ENCODE measurements at places on chromosomes 11 and 22.

GRCh38 chr11:126482586-126483108 is 127.2 kb downstream of the ST3GAL4 start:
- H3K27ac ChIP-seq, result no peak overlapping the region
- H3K4me1 ChIP-seq, result peaks cover 13% of the 10 kb centered on the region
- no peak for DNase-seq
- no peaks in the 10 kb centered on the region for H3K36me3 ChIP-seq
- peaks cover 3% of the 10 kb centered on the region for H3K27me3 ChIP-seq

DNA sequence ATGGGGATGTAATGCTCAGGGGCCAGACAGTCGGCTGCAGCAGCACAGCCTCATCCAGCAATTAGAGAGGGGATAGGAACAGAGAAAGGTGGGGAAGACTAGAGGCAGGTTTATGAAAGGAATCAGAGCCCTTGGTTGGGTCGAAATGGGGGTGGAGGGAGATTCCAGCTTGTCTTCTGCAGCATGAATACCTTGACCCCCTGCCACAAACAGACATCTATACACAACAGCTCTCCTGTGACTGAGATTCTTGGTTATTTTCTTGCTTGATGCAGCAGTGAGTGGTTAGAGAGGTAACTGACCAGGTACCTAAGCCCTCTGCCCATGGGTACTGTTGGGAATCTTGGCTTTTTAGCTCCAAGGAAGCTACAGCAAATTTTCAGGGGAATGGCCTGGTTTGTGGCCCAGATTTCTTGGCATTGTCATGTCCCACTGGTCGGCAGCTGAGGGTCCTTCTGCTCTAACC is at the start of gene TRIM49D1:
Gene TRIM49D1, minus strand, starts transcription at position 51 of the 466 bp plus-strand sequence. CDS start 4,535 bp downstream, outside the sequence.
- H3K36me3 ChIP-seq, result no peaks in the 10 kb centered on the region
- no peak for DNase-seq
- H3K4me1 ChIP-seq, result no peaks in the 10 kb centered on the region
- H3K4me3 ChIP-seq, result no peak within 1 kb of the TSS
- H3K27ac ChIP-seq, result no peak within 1 kb of the TSS

- H3K27ac ChIP-seq, result peak overlapping the region; percentile 92
- no peak for DNase-seq
- peaks cover 11% of the 10 kb centered on the region for H3K36me3 ChIP-seq
- peaks cover 34% of the 10 kb centered on the region for H3K4me1 ChIP-seq
- H3K27me3 ChIP-seq, result no peaks in the 10 kb centered on the region
- peak overlapping the region; percentile 95 for H3K4me3 ChIP-seq
These were observed 1.9 kb downstream of the TMEM134 start for GRCh38 chr11:67466962-67467771.

- H3K36me3 ChIP-seq, result peaks cover 2% of the 10 kb centered on the region
- H3K4me3 ChIP-seq, result peak overlapping the region; percentile 87
- peak overlapping the region; percentile 96 for H3K27ac ChIP-seq
- no peak for DNase-seq
These were observed 2.4 kb downstream of the PHF21A start for GRCh38 chr11:46118702-46119351.

GRCh38 chr22:38728871-38729796 is 23.4 kb downstream of the GTPBP1 start:
- H3K4me1 ChIP-seq, result peaks cover 6% of the 10 kb centered on the region
- H3K4me3 ChIP-seq, result no peak overlapping the region
- H3K27me3 ChIP-seq, result no peaks in the 10 kb centered on the region
- no peak for DNase-seq
- H3K27ac ChIP-seq, result peak overlapping the region; percentile 27
- H3K36me3 ChIP-seq, result peaks cover 49% of the 10 kb centered on the region

DNA sequence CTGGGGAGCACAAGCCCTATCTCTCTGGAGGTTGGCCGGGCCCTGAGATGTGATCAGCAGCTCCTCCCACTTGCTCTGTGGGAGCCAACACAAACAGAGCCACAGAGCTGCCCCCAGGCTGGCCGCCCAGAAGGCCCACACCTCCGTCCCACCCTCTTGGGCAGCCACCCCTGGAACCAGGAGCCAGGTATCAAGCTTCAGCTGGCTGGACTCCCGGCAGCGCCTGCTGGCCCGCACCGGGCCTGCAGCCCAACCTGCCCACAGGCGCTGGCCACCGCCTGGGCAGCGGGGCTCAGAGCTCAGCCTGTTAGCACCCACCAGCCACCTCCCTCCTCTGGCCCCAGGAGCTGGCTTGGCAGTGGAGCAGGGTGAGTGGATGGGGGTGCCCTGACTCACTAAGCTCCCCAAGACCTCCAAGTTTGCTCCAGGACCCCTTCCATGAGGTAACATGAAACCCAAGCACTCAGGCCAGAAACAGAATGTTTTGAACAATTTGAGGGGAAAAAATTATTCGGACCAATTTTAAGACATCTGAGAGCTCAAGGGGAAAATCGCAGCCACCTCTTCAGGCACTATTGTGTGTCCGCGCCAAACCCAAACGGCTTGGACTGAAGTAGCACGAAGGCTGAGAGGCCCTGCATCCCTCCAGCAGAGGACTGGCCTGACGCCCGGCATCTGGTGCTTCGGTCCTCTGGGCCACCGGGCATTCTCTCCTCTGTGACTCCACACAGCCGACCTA is 450.8 kb downstream of the SOX6 start:
- no peak for DNase-seq
- H3K4me3 ChIP-seq, result no peak overlapping the region
- no peak overlapping the region for H3K27ac ChIP-seq
- no peaks in the 10 kb centered on the region for H3K27me3 ChIP-seq

DNA sequence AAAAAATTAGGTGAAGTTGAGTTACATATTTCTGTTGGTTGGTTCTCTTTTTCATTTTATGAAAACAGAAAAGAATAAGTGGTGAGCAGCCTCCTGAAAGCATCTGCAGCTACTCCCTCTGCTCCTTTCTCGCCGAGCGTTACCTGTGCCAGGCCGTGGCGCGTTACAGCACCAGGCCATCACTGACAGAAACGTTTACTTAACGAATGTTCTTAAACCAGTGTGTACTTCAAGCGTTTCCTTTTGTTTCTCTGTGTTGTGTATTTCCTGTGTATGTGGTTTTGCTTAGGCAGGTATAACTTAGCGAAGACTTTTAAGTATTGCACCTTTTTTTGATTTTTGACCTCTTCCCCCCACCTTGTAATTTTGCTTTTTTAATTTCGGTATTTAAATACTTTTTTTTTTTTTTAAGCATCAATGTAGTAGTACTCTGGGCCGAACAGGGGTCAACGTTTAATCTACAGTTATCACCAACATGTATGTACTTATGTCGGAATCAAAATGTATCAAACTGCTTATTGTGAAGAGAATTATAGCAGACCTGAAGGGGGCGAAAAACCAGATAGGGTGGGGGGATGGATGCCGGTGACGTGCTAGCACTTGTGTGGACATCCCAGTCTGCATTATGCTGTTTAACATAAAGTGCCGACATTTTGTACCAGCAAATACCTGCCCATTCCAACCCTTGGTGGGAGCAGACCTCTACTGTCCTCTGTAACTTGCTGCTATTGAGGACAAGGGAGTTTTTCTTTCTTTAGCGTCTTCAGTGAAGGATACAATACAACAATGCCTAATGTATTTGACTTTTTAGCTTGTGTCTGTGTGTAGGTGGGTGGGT is 21.6 kb upstream of the ADSL start:
- H3K36me3 ChIP-seq, result peaks cover 29% of the 10 kb centered on the region
- peak overlapping the region; percentile 68 for H3K4me3 ChIP-seq
- peaks cover 84% of the 10 kb centered on the region for H3K4me1 ChIP-seq
- H3K27me3 ChIP-seq, result no peaks in the 10 kb centered on the region

Measured in activated CD8-positive, alpha-beta T cell treated with anti-CD3 and anti-CD28 coated beads for 36 hours (primary cell).